Esophagus mucosa (tissue), 1 donor: ENCODE measurements at places on chromosomes 11 and 22.

DNA sequence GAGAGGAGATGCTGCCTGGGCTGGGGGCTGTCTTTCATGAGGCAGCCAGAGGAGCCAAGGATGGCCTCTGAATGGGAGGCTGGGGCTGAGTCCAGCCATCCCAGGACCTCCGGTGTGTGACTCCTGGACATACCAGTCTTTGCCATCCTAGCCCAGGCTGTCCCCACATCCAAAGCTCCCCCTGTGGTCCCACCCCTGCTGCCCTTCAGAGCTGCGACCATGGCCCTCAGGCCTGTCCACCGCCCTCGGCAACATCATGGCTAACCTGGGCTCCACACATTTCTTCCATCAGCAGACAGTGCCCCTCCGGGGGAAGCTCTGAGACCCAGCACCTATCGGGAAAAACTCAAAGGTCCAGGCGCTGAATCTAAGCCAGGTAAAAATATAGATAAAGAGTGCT lies 324.4 kb downstream of the MN1 start:
- no peak for ATAC-seq

DNA sequence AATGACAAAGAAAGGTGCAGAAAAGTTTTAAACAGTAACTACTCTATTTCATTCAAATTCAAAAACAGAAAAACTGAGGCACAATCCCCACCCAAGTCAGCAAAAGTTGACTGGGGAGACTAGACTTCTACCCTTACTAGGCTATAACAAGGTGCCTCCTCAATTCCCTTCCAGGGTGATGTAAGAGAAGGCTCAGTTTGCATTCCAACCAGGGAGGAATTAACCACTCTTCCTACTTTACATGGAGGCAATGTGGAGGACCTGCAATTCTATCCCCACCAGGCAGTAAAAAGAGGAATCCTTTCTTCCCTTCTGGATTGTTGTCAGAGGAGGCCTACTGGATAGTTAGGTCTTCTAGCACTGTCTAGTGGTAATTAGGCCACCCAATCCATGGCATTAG lies 26.1 kb downstream of the TYR start:
- no peak for ATAC-seq

DNA sequence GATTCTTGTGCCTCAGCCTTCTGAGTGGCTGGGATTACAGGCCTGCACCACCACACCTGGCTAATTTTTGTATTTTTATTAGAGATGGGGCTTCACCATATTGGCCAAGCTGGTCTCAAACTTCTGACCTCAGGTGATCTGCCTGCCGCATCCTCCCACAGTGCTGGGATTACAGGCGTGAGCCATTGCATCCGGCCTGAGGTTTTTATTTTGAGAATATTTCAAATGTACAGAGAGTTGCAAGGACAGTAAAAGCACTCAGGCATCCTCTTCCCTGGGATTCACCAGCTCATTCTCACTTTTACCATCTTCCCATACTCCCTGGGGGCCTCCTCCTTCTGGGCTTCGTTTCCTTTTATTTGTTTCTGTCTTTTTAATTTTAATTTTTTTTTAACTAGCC lies 12.1 kb downstream of the MED15 start:
- ATAC-seq: no peak

DNA sequence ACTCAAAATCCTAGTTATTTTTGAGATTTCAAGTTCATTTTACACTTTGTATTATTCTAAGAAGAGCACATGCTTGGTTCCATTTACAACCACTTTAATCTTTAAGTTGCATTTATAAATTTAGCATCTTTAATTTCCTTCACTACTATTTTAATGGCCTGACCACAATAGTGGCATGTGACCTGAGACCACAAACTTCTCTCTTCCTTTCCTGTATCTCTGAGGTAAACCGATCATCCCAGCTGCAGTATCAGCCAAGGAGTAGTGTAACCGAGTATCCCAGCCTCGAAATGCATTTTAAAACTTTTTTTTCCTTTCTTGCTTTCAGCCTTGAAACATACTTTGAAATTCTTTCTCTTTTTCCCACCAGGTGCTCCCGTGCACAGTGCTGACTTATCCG lies 28.7 kb upstream of the CBX6 start:
- no peak for ATAC-seq

DNA sequence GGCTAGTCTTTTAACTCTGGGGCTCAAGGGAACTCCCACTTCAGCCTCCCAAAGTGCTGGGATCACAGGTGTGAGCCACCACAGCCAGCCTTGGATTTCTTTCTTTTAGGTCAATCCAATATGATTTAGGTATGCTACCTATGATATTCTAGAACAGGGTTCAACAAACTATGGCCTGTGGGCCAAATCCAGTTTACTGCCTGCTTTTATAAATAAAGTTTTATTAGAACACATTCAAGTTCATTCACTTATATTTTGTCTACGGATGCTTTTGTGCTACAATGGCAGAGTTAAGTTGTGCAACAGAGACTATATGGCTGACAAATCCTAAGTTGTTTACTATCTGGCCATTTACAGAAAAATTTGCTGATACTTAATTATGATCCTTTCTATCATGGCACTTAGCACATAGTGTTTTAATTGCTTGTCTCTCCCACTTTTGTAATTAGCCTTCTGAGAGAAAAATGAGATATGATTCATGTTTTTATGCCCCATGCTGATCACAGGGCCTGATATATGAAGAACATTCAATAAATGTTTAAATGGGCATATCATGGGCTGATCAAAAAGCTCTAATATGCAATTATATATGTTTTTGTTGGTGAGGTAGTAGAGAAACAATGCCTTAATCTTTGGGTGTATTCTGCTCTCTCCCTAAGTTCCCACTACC lies 109.6 kb downstream of the STIM1 start:
- no peak for ATAC-seq

DNA sequence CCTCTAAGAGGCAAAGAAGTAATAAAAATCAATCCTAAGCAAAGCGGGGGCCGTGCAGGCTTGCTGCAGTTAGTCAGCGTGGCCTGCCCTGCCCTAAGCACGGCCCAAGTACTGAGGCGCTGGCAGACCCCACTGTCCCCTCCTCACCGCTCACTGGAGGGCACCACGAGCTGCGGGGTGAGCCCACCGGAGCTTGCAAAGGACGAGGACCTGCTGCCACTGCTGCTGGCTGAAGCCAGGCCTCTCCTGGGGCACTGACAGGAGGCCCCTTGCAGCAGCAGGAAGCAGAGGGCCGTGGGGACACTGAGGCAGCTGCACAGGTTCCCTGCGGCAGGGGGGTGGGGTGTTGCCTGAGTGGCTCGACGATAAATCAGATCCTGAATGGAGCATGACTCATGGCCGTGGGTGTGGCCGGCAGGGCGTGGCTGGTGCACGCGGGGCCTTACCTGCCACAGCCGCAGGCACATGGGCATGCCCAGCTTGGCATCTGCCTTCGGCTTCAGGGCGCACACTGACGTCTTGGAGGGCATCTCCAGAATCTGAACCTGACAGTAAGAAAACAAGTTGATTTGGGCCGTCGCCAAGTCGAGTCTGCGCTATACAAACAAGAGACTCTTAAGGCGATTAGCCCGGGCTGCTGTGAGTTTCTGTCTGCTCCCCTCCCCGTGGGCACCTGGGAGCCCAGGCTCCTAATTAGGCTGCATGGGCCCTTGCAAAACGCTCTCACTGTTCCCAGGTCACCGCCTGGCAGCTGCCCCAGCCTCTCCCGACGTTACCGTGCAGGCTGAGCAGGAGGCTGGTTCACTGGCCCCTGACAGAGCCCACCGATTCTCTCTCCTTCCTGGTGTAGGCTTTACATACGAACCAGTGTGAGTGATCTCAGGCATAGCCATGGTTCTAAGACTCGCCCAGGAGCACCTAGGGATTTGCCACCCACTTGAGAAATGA lies 45.9 kb downstream of the TBX1 start:
- peak; percentile 92 for ATAC-seq

- ATAC-seq: no peak
These were observed 69.2 kb upstream of the SHANK2 start for GRCh38 chr11:71321433-71322191.

DNA sequence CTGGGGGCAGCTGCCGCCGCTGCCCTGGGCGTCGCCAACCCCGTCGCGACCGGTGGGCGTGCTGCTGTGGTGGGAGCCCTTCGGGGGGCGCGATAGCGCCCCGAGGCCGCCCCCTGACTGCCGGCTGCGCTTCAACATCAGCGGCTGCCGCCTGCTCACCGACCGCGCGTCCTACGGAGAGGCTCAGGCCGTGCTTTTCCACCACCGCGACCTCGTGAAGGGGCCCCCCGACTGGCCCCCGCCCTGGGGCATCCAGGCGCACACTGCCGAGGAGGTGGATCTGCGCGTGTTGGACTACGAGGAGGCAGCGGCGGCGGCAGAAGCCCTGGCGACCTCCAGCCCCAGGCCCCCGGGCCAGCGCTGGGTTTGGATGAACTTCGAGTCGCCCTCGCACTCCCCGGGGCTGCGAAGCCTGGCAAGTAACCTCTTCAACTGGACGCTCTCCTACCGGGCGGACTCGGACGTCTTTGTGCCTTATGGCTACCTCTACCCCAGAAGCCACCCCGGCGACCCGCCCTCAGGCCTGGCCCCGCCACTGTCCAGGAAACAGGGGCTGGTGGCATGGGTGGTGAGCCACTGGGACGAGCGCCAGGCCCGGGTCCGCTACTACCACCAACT lies 1.0 kb downstream of the FUT4 start:
- peak; percentile 6 for ATAC-seq

DNA sequence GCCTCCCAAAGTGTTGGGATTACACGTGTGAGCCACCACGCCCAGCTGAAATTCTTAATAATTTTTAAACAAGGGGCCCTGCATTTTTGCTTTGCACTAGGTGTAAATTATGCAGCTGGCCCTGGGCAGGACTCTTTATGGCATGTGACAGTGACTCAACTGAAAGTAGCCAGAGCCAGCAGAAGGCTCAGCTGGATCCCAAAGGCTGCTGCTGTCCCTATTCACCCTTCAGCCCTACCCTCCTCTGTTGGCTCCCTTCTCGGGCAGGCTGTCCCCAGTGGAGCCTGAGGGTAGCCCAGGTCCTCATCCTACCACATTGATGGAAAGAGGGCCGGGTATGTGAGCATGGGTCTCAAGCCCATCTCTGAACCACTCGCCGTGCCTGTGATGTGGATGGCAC lies 45.6 kb downstream of the CD82 start:
- no peak for ATAC-seq

DNA sequence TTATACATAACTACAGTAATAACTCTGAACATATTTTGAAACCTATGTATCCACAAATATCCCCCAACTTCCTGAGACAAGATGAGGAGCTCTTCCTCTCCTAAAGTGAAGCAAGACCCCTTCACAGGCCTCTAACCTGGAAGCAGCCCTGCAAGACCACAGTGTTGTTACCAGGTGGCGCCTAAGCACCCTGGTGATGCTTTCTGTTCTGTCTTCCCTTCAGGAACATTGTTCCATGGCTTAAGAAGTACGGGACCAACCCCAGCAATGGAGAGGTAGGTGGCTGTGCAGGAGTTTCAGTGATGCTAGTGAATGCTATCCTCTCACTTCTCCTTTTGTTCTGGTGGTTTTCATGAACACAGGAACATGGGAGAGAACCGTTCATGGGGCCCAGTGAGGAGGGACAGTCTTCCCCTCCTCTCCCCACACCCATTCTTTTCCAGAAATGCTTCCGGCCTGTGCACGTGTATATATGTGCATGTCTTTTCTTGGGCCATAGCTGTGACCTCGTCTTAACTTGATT lies 6.4 kb downstream of the PPIL2 start:
- no peak for ATAC-seq

- no peak for ATAC-seq
These were observed 12.5 kb downstream of the IRAG1 start for GRCh38 chr11:10680956-10681487.

- ATAC-seq: peak; percentile 48
These were observed 560.8 kb downstream of the ETS1 start for GRCh38 chr11:128026596-128026995.

- peak; percentile 80 for ATAC-seq
These were observed 1.1 kb upstream of the MTMR2 start for GRCh38 chr11:95925011-95925410.

GRCh38 chr11:58963551-58964104 lies 24.3 kb downstream of the GLYATL1 start:
- ATAC-seq: peak; percentile 89

DNA sequence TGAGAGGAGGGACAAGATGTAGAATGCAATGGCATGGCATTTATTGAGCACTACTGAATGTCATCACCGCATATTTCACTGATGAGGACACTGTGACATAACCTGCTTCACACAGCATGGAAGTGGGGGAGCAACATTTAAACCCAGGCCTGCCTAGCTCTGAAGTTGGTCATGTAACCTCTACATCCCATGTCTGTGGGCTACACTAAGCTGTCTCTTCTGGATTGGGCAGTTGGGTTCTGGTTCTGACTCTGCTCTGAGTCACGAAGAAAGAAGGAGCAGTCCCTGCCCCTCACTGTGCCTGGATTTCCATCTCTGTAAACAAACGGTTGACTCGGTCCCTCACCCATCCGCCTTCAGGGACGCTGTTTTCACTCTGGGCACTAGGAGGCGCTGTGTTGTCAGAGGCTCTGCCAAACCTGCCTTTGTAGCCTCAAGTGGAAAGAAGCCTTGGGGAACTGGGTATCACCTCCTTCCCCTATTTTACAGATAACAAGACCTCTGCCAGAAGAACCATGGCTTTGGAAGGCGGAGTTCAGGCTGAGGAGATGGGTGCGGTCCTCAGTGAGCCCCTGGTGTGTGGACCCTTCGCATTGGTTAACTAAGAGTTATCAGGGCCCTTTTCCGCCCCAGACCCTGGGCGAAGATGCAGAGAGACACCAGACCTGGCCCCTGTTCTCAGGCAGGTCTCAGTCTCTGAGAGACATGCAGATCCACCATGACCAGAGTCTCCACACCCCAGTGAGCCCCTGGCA lies 12.7 kb upstream of the ARHGEF17 start:
- ATAC-seq: peak; percentile 59

DNA sequence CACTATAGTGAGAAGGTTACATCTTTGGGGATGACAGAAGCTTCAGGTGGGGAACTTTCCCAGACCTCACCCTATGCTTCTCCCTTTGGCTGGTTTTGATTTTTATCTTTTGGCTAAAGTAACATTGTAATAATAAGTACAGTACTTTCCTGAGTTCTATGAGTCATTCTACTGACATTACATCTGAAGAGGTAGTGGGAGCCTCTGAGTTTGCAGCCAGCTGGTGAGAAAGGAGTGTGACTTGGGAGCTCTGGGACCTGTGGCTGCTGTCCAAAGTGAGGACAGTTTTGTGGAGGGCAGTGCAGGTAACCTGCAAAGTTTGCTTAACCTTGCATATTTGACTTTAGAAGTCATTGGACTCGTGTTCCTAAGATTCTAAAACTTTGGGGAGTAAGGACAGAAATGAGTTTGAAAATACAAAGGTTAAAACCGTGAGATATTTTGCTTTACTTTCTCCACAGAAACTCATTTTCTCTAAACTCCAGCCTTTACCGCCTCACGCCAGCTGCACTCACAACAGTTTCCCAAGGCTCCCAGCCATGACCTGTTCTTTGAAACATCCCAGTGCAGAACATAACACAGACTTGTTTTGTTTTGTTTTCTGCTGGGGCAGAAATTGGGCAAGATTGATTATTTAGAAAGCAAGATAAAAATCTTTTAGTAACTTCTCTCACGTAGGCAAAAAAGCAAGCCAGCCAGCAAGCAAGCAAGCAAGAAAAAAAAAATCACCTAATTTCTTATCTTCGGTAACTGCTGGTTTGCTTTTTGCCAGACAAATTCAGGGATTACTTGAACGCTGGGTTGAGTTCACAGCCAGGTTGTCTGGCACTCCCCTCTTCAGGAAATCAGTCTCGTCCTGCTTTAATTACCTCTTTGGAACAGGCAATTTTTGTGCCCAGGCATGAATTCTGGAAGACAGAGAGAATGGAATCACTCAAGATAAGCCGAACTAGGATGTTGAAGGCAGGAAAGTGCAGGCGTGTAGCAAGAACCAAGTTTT lies 478.3 kb upstream of the ISX start:
- peak; percentile 43 for ATAC-seq

GRCh38 chr11:61711498-61711897 lies 31.3 kb downstream of the DAGLA start:
- no peak for ATAC-seq
